ENCODE measurements at places on chromosomes 12 and 14. TPM values are rescaled to one million over a fixed set of nuclear protein-coding genes. Genes with fewer than 3 reads are reported as not detected.

GRCh38 chr14:36134038-36134437 lies 42.5 kb downstream of the PTCSC3 start:
- no peak overlapping the region for H3K4me3 ChIP-seq
- no peak for DNase-seq
- no peaks in the 10 kb centered on the region for H3K36me3 ChIP-seq
- H3K27me3 ChIP-seq = no peaks in the 10 kb centered on the region
- no peaks in the 10 kb centered on the region for H3K4me1 ChIP-seq
- no peak overlapping the region for H3K27ac ChIP-seq

- no peaks in the 10 kb centered on the region for H3K36me3 ChIP-seq
- no peak overlapping the region for H3K4me3 ChIP-seq
- no peaks in the 10 kb centered on the region for H3K27me3 ChIP-seq
- H3K27ac ChIP-seq = no peak overlapping the region
Observed at GRCh38 chr12:5514016-5514415, 82.1 kb downstream of the NTF3 start.

DNA sequence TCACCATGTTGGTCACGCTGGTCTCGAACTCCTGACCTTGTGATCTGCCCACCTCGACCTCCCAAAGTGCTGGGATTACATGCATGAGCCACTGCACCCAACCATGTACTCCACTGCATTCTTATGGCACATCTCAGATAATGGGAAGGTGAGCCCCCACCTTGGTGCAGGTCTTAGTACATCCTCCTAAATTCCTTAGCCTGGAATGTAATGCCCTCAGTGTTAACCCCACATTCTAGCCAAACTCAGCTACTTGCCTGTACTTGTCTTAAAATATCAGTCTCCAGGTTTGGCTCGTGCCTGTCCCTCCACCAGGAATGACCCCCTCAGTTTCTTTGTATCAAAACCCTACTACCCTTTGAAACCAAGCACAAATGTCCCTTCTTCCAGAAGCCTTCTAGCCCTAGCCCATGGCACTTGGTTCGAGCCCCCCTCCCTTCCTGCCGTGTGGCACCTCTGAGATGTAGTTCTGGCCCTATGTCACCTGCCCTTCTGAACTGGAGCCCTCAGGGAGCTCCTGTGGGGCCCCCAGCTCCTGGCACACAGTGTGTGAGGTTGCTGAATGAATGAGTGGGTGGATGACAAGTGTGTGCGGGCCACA lies 8.4 kb downstream of the KCNH3 start:
- no peaks in the 10 kb centered on the region for H3K36me3 ChIP-seq
- no peak for DNase-seq
- H3K4me1 ChIP-seq = peaks cover 13% of the 10 kb centered on the region
- no peak overlapping the region for H3K27ac ChIP-seq

Gene CD163
- 389 TPM for total RNA-seq

DNA sequence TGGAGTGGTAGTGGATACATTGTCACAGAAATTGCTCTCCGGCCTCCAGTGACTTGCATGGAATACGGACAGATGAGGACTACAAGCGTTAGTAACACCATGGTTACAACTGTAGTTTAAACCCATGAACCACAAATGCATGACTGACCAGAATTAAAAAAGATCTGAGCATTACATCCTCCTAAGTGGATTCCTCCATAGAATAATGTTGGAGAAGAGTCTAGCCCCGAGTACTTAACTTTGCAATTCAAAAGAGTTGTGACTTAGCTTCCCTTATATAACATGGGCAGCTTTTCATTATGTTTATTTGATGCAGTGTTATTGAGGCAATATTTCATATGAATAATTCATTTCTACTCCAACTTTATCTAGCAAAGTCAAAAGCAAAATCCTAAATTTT lies 457.2 kb upstream of the TMPO start:
- DNase-seq = no peak
- no peaks in the 10 kb centered on the region for H3K36me3 ChIP-seq
- no peaks in the 10 kb centered on the region for H3K4me1 ChIP-seq
- no peak overlapping the region for H3K27ac ChIP-seq

DNA sequence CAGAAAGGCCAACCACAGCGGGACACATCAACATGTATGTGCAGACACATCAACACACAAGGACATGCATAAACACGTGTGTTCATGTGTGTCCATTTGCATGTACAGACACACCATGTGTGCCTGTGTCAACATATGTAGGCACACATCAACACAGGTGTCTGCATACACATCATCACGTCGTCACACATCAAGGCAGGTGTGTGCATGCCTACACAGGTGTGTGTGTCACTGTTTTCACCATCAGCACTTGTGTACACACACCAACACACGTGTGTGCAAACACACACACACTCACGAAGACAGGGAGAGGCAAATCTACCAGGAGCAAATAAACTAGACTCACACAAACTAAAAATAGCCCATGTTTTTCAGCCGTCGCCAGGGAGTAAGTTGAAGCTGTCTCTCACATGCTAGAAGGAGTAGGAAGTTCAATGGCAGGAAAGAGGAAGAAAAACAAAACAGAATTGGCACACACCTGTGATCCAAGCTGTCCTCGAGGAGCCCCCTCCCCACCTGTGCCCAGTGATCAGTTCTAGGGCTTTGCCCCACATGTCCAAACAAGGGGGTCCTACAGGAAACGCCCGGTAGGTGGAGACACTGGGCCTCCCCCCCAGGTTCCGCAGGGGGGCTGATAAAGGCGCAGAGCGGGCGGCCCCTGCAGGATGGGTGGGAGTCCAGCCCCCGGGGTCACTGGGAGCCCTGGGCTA lies 7.4 kb downstream of the SCARB1 start:
- H3K36me3 ChIP-seq = no peaks in the 10 kb centered on the region
- DNase-seq = no peak
- no peak overlapping the region for H3K4me3 ChIP-seq
- H3K4me1 ChIP-seq = peaks cover 36% of the 10 kb centered on the region
- no peaks in the 10 kb centered on the region for H3K27me3 ChIP-seq

Gene GUCY2C
- total RNA-seq = not detected

Gene WBP11
- 22.0 TPM for total RNA-seq

- no peak overlapping the region for H3K4me3 ChIP-seq
- peaks cover 24% of the 10 kb centered on the region for H3K4me1 ChIP-seq
- no peaks in the 10 kb centered on the region for H3K36me3 ChIP-seq
- no peaks in the 10 kb centered on the region for H3K27me3 ChIP-seq
- no peak for DNase-seq
- H3K27ac ChIP-seq = no peak overlapping the region
Observed at GRCh38 chr14:99812892-99813291, 19.7 kb downstream of the EML1 start.

Gene SLC5A8
- total RNA-seq = 7.2 TPM

DNA sequence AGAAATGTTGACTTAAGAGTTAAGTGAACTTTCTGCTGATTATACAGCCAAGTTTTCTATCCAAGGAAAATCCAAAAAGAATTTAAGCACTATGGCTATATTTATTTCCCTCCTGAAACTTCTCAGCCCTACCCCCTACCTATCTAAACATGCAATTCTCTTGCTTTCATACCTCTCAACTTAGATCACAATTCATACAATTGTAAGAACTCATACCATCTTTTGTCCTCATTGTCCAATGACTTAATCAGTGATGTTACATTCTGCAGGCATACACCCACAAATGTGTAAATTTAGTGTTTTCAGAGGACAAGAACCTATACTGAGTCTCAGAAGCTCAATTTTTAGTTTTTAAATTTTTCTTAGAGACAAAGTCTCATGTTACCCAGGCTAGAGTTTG lies 62.1 kb downstream of the ZFC3H1 start:
- H3K4me1 ChIP-seq = no peaks in the 10 kb centered on the region
- no peaks in the 10 kb centered on the region for H3K36me3 ChIP-seq
- no peaks in the 10 kb centered on the region for H3K27me3 ChIP-seq
- no peak overlapping the region for H3K4me3 ChIP-seq
- no peak for DNase-seq

Gene SYNE2
- total RNA-seq = 164 TPM
